Urinary bladder (tissue), 4 donors: ENCODE measurements at places on chromosomes 7 and 10.

DNA sequence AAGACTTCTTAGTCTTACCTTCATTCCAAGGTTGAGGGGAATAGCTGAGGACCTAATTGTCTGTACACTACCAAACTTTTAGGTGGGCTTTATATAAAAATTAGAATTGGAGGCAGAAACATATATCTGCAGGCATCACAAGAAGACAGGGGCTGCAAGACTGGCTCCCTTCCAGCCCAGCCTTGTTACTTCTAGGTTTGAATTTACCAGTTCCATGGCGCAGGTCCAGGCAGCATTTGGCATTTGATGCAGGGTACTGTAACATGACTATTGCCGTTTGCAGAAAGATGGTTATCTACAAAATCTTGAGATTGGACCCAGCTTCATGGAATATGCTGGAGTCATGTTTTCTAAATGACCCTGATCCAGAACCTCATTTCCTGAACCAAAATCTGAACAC, 105.4 kb upstream of the RHOBTB1 start:
- no peak for DNase-seq

GRCh38 chr10:32412499-32412853, 33.5 kb upstream of the CCDC7 start:
- DNase-seq, result no peak

- no peak for DNase-seq
Measured at GRCh38 chr10:130041451-130042371, 68.9 kb downstream of the C10orf143 start.

DNA sequence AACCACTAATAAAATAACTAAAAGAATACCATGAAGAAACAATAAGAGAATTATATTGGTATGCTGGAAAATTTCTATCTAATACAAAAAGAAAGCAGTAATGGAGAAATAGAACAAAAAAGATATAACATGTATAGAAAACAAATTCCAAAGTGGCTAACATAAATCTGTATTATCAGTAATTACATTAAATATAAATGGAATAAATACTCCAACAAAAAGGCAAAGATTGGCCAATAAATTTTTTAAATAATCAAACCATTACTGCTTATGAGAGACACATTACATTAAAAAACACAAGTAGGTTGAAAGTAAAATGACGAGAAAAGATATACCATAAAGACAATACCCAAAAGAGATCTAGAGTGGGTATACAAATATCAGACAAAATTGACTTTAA, 90.0 kb downstream of the ARHGAP22 start:
- no peak for DNase-seq

GRCh38 chr10:13953371-13953770, 366.6 kb downstream of the PRPF18 start:
- DNase-seq, result no peak

GRCh38 chr7:150515248-150516147, 826 bp downstream of the GIMAP7 start:
- DNase-seq, result no peak

- no peak for DNase-seq
Measured at GRCh38 chr7:155811560-155811894, 736 bp downstream of the SHH start.

DNA sequence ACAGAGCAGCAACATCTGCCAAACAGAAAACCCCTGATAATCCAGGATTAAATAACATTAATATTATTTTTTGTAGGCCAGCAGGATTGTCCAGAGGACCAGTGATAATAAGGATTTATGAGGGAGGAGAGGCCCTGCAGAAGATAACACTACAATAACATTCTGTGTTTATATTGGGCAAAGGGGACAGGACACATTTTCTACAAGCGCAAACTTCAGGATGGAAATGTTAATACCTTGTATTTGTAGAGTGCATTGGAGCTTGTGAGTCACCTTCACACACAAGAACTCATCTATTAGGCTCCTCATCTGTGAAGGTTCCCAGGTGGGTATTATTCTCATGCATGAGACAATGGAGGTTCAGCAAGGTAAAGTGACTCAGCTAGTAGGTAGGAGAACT, 51.0 kb downstream of the BAMBI start:
- DNase-seq, result no peak

GRCh38 chr7:44307301-44307900, 18.0 kb downstream of the CAMK2B start:
- DNase-seq, result no peak

DNA sequence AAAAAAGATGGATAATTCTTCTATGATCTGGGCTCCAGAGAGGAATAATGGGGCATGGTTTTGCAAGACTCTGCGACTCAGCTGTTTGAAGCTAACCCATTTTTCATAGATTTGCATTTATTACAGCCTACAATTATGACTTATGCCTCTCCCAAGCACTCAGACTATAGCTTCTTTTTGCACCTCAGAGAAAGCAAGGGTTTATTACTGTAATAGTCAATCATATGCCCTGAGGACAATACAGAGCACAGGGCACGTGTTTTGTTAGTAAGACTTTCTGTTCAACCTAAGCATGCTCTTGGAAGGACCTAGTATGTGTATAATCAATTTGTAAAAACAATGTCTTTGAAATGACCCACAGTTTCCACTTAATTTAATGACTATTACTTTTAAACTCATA, 221.2 kb downstream of the PARD3 start:
- DNase-seq, result no peak

DNA sequence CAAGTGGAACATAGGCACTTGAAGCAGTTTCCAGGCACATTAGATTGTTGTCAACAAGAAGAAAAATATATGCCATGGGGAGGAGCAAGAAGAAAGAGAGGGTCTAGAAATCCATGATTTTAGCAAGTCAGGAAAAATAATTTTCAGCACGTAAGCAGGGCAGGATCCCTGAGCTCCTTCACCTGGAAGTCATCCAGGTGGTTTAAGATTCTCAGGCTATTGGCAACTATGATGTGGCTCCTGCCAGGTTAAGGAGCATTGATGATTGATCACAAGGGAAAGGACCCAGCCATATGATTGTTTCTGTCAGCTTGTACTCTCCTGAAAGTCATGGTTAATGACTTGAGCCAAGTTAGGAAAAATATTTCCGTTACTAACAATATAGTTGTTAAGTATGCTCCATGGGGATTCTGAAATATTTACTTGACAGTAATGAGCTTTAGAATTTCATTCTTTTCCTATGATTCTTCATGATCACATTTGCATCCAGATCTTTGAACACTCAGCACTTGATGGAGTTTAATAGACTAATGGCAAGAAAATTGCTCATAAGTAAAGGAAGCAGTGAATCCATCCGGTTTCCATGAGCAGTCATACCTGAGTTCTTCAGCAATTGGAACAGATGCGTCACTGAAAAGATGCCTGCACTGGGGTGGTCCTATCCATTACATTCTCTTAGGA, 209.1 kb downstream of the BICC1 start:
- no peak for DNase-seq

- DNase-seq, result no peak
Measured at GRCh38 chr7:52648872-52649271, 386.6 kb upstream of the POM121L12 start.

DNA sequence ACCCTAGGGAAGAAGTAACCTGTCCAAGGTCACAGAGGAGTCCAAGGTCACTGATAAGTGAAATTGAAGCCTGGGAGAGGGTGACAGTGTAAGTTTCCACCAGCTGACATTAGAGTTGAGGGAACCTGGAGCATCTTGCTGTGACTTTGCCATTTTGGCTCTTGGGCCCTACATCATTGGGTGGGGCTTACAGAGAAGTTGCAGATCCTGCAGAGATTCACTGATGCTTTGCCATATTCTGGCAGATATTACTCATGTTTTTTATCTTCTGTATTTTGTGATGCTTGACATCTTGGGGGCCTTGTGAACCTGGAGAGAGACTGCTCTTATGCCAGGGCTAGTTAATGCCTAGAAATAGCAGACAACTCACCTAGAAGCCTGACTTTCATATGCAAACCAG, 36.5 kb downstream of the SMKR1 start:
- no peak for DNase-seq

DNA sequence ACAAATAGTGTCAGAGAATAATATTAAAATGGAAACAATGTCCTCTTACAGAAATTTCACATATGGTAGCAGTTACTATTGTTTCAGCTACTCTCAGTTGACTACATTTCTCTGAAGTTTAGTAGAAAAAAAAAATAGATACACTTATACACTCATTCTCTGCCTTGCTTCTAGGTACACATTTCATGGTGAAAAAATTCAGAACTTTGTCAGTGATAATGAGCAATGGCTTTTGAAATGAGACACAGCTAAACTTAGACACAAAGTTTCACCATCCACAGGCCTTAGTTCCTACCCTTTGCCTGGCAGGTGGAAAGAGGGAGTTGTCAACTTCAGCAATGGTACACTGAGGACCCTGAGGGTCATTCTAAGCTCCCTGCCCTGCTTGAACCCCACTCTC, 69.2 kb downstream of the CPVL start:
- DNase-seq, result no peak

DNA sequence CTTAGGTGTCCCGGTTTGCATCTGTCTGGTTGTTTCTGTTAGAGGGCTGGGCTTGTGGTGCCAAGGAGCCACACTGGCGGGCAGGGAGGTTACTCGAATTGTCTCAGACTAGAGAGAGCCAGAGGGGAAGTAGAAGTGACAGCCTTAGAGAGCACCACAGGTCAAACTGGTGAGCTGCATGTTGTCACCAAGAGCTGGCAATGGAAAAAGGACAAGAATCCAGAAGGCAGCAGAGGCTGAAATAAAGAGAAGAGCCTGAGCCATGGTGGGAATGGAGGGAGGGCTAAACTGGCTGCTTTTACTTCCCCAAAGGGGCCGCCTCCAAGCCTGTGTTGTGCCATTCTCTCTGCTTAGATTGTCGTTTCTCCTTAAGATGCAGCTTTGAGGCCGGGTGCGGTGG, 31.1 kb upstream of the RHBDD2 start:
- DNase-seq, result no peak

DNA sequence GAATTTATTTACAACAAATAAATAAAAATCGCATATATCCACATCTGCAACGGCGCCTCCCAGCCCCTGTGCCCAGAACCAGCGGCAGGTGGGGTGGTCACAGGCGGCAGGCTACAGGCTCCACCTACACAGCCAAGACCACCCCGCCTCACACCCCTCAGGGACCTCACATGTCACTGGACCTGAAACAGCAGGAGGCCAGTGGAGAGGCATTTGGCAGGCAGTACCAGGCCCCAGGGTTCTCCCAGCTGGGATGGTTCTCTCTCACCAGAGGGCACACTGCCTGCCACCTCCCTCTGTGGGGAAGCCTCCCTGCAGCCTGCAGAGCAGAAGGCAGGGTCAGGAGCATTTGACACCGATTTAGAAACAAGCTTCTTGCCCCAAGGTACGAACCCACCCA, 81.5 kb downstream of the MAD1L1 start:
- no peak for DNase-seq
